Activated CD4-positive, alpha-beta T cell treated with anti-CD3 and anti-CD28 coated beads, Interleukin-2, amount 10 ng/mL, durations not matched to agents 7 days and 5 days (primary cell): ENCODE measurements at places on chromosomes 6 and 20. TPM values are rescaled to one million over a fixed set of nuclear protein-coding genes. Genes with fewer than 3 reads are reported as not detected.

DNA sequence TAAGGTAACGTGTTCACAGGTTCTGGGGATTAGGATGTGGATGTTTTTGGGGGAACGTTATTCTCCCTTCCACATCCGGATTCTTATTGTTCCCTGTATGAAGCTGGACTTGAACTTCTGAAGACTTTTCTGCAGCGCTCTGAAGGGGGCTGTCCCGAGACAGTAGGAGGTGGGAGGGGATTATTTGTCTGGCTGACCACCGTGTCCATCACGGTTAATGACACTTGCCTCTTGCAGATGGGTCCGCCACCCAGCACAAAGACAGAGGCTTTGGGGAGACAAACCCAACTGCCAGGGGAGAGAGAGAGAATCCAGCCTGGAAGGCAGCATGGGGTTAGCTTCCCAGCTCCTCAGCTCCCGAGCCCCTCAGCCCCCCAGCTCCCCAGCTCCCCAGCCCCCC lies 16.7 kb downstream of the ZDHHC14 start:
- DNase-seq, result no peak
- no peak overlapping the region for H3K4me3 ChIP-seq
- H3K36me3 ChIP-seq, result peaks cover 8% of the 10 kb centered on the region
- peaks cover 7% of the 10 kb centered on the region for H3K4me1 ChIP-seq
- H3K27ac ChIP-seq, result no peak overlapping the region

DNA sequence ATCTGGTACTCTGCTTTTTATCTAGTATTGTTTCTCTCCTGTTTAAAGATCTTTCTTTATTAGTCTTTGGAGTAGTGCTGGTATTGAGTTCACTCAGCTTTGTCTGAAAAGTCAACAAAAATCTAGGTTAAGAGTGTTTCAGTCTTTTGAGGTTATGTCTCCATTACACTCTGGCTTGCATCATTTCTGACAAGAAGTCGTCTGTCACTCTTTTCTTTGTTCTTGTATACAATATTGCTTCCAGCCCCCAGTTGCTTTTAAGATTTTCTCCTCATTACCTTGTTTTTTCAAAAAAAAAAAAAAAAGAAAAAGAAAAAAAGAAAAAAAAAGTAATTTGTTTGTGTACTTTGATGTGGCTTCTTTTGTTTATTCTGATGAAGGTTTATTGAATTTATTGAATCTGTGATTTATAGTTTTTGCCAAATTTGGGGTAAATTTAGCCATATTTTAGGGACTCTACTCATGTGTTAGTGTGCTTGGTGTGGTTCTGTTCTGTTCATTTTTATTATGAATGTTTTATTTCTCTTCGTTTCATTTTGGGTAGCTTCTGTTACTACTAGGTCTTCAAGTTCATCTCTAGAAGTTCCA lies 408.9 kb downstream of the CDKAL1 start:
- H3K27ac ChIP-seq, result no peak overlapping the region
- no peaks in the 10 kb centered on the region for H3K27me3 ChIP-seq
- H3K4me1 ChIP-seq, result peaks cover 4% of the 10 kb centered on the region
- no peak for DNase-seq

DNA sequence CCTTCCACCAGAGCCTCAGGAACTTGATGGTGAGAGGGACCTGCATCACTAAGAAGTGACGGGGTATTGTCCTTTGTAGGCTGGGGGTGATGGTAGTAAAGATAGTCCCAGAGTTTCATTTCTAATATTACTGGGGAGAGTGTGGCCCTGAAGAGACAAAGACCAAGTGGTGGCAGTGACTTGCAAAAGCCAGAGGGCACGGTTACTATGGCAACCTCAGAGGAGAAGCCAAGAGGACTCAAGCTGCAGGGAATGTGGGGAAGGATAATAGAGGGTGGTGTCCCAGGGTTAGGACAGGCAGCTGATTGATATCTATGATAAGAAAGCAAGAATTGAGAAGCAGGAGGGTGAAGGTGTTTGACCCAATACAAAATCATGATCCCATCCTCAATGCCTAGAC lies 42.5 kb downstream of the HLA-G start:
- peaks cover 2% of the 10 kb centered on the region for H3K4me1 ChIP-seq
- no peak overlapping the region for H3K4me3 ChIP-seq
- H3K36me3 ChIP-seq, result no peaks in the 10 kb centered on the region
- DNase-seq, result no peak

- H3K4me1 ChIP-seq, result peaks cover 2% of the 10 kb centered on the region
- DNase-seq, result no peak
- no peaks in the 10 kb centered on the region for H3K36me3 ChIP-seq
Observed at GRCh38 chr6:150544793-150545192, 54.9 kb upstream of the PLEKHG1 start.

DNA sequence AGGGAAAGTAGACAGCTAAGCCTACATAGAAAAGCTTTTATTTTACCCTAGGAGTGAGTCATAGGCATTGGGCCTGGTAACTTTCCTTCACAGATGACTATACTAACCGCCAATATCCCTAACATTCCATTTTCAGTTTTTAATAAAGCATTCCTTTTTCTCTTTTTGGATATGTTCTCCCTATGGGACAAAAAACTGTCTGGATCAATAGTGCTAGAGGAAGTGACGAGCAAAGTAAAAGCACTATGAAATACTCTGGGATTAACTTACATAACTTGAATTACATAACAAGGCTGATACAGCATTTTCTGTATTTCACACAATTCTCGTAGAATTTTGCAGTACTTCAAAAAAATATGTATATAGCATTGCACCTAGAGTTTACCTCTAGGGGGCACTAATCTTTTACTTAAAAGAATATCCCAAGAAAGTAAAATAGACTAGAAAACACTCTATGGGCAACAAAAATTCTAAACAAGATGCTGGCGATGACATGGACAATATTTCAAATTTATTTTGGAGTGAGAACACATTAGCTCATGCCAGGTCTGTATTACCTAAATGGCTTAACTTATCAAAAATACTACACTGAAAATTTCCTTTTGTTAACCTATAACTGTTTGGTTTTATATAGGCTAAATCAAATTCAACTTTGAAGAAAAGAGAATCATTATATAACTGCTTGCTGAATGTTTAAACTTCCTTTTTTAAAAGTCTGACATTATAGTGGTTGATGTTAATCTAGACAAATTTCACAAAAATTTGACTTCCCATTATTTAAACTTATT lies 66.3 kb upstream of the DST start:
- H3K4me3 ChIP-seq, result no peak overlapping the region
- peaks cover 6% of the 10 kb centered on the region for H3K27me3 ChIP-seq
- no peaks in the 10 kb centered on the region for H3K36me3 ChIP-seq
- no peaks in the 10 kb centered on the region for H3K4me1 ChIP-seq

DNA sequence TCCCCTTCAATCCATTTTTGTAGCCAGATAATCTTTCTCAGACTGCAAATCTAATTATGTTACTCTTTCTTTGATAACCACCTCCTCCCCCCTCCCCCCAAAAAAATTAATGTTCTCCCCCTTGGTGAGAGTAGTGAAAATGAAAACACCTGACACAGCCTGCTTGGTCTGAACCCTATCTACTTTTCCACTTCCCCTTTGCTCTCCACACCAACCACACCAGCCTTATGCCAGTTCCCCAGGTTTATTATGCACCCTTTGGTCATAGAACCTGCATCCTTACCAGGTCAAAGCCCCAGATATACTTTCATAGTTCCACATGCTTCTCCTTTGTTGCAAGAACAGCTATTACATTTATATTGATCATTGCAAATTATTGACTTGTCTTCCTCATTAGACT lies 19.4 kb downstream of the PFDN4 start:
- H3K4me1 ChIP-seq, result peaks cover 5% of the 10 kb centered on the region
- no peak overlapping the region for H3K4me3 ChIP-seq
- no peak overlapping the region for H3K27ac ChIP-seq
- no peak for DNase-seq

GRCh38 chr6:149867876-149868640 lies 3.9 kb upstream of the LRP11 start:
- H3K4me3 ChIP-seq, result no peak overlapping the region
- peaks cover 10% of the 10 kb centered on the region for H3K4me1 ChIP-seq
- no peaks in the 10 kb centered on the region for H3K36me3 ChIP-seq
- peaks cover 27% of the 10 kb centered on the region for H3K27me3 ChIP-seq
- H3K27ac ChIP-seq, result no peak overlapping the region

GRCh38 chr6:44788387-44788981 lies 401.0 kb downstream of the CDC5L start:
- peaks cover 18% of the 10 kb centered on the region for H3K4me1 ChIP-seq
- no peak overlapping the region for H3K27ac ChIP-seq
- no peak for DNase-seq
- H3K36me3 ChIP-seq, result peaks cover 22% of the 10 kb centered on the region

GRCh38 chr6:90583179-90583835 lies 3.6 kb downstream of the MAP3K7 start:
- no peak overlapping the region for H3K4me3 ChIP-seq
- peaks cover 5% of the 10 kb centered on the region for H3K27me3 ChIP-seq
- DNase-seq, result no peak
- no peak overlapping the region for H3K27ac ChIP-seq
- peaks cover 43% of the 10 kb centered on the region for H3K4me1 ChIP-seq

DNA sequence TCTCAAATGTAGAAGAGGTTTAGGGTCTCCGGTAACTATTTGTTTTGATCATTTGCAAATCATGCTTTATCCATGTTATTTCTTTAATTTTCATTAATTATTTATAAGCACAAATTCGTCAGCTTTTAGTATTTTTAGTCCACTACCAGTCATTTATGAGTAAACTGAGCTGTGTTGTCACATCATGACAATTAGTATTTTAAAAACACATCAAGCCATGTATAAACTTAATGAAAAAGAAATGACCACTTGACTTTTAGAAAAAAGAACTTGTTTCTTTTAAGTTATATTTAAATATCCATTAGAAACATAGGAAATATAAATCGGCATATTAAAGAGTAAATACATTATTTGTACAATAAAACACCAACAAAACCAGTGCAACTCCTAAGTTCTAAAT lies 2.8 kb downstream of the NKX2-4 start:
- no peak for DNase-seq
- H3K4me1 ChIP-seq, result peaks cover 35% of the 10 kb centered on the region
- H3K4me3 ChIP-seq, result no peak overlapping the region
- H3K27ac ChIP-seq, result no peak overlapping the region

DNA sequence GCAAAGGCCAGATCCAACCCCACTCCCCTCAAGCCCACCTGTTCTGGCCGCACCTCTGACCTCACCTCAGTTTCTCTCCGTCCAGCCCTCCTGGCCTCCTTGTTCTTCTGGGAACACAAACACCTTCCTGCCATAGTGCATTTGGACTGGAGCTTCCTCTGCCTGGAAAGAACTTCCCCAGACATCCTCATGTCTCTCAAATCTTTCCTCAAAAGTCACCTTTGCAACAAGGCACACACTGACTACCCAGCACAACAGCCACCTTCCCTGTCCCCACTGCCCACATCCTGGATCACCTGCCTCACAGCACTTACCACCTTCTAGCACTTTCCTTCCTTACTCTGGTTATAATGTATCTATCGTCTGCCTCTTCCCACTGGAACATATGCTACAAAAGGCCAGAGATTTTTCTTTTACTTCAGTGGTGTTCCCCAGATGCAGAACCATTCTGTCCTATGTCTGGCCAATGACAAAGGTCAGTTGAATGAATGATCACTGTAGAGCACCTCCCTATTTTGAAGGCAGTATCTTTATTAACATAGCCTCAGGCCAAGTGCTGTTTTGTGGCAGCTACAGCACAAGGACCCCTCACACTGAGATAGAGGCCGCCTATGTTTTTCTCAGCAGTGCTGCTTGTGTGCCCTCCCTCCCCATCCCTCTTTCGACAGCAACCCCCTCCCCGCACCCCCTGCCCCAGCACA lies 4.1 kb downstream of the HLA-B start:
- H3K4me1 ChIP-seq, result peaks cover 43% of the 10 kb centered on the region
- DNase-seq, result no peak
- H3K27ac ChIP-seq, result peak overlapping the region; percentile 16
- H3K4me3 ChIP-seq, result peak overlapping the region; percentile 93
- no peaks in the 10 kb centered on the region for H3K27me3 ChIP-seq
- H3K36me3 ChIP-seq, result peaks cover 49% of the 10 kb centered on the region

GRCh38 chr6:139500977-139501376 lies 126.5 kb upstream of the CITED2 start:
- H3K4me3 ChIP-seq, result no peak overlapping the region
- no peaks in the 10 kb centered on the region for H3K36me3 ChIP-seq
- H3K27ac ChIP-seq, result no peak overlapping the region
- DNase-seq, result no peak

DNA sequence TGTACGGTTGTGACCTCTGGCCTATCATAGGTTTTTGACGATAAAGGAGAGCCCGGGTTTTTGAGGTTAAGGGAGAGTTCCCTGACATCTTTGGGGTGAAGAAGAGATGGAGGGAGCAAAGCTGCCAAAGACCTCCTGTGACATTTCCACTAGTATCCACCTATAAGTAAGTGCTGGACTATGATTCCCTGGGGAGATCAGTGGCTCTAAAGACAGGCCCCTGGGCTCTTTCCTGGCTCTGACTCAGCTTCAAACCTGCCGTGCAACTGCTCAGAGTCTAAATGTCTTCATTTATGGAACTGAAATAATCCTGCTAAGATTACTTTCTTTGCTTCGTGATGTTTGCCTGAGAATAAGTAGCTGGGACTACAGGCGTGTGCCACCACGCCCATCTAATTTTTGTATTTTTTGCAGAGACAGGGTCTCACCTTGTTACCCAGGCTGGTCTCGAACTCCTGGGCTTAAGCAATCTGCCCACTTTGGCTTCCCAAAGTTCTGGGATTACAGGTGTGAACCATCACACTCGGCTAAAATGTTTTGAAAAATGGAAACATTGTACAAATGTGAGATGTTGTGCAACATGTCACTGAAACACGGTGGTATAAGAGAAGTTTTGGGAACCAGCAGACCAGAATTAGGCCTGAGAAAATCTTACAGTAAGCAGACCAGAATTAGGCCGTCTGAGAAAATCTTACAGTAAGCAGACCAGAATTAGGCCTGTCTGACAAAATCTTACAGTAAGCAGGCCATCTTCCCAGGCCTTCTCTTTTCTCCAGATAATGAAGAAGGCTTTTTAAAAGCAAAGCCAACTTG lies 1.1 kb upstream of the PAQR8 start:
- peaks cover 33% of the 10 kb centered on the region for H3K4me1 ChIP-seq
- H3K36me3 ChIP-seq, result peaks cover 17% of the 10 kb centered on the region
- H3K27ac ChIP-seq, result peak overlapping the region; percentile 95
- no peak for DNase-seq

GRCh38 chr6:106684011-106684410 lies 54.6 kb downstream of the QRSL1 start:
- H3K27me3 ChIP-seq, result peaks cover 3% of the 10 kb centered on the region
- H3K4me1 ChIP-seq, result no peaks in the 10 kb centered on the region
- no peak for DNase-seq
- no peaks in the 10 kb centered on the region for H3K36me3 ChIP-seq
- no peak overlapping the region for H3K4me3 ChIP-seq

- H3K27me3 ChIP-seq, result no peaks in the 10 kb centered on the region
- DNase-seq, result no peak
- peaks cover 73% of the 10 kb centered on the region for H3K4me1 ChIP-seq
- peak overlapping the region; percentile 91 for H3K27ac ChIP-seq
Observed at GRCh38 chr6:111724039-111724438, 118.4 kb upstream of the TRAF3IP2 start.

The PAK5 gene
- not detected for total RNA-seq

The SLC35F1 gene
- not detected for total RNA-seq

The MUCL3 gene
- not detected for total RNA-seq

The GSTA3 gene
- total RNA-seq, result not detected

The BPIFA1 gene
- total RNA-seq, result not detected

The PRRT1 gene
- total RNA-seq, result 0.17 TPM

The POLR1H gene
- 52.9 TPM for total RNA-seq
